ENCODE measurements at places on chromosomes 12 and 14. TPM values are rescaled to one million over a fixed set of nuclear protein-coding genes. Genes with fewer than 3 reads are reported as not detected.

- H3K4me1 ChIP-seq = no peaks in the 10 kb centered on the region
- H3K27me3 ChIP-seq = no peaks in the 10 kb centered on the region
- no peak for DNase-seq
Observed at GRCh38 chr14:96581902-96582301, 79.7 kb downstream of the PAPOLA start.

The CCDC38 gene
- polyA plus RNA-seq = not detected

DNA sequence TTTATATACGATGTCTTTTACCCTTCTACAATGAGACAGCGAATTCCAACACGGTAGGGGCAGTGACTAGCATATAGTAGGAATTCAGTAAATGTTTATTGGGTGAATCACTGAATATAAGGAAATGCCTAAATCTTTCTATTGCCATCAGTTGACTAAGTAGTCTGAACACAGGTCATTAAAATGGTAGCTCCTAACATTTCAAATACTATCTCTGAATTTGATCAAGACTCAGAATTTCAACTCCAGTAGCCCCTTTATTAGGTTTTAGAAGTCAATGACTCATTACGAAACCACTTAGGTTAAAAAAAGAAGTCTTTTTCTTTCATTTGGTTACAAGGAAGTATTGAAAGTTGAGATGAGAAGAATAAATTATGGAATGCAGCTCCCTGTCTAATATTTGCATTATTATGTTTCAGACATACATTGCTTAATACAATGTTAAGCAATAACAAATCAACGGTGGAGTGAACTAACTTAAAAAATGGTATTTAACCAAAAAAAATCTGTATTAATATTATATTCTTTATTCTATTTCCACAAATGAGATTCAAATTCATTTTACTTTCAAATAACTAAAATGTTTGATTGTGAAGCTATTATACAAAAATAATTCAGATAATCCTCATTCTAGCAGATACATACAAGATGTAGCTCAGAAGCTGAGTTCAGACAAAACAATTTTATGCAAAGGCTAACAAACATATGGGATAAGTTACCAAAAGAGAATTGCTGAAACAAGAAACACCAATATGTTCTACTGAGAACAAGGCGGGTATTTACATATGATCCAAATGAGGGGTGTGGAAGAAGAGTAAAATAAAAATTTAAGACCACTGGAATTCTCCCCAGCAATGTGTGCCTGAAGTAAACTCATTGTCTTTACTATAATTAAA lies 302.7 kb downstream of the CEP128 start:
- H3K27ac ChIP-seq = no peak overlapping the region
- H3K4me3 ChIP-seq = no peak overlapping the region
- H3K36me3 ChIP-seq = no peaks in the 10 kb centered on the region

The IFI27 gene
- 446 TPM for polyA plus RNA-seq

The VWF gene
- 125 TPM for polyA plus RNA-seq

GRCh38 chr12:116127859-116128258 lies 149.6 kb downstream of the MED13L start:
- no peak overlapping the region for H3K27ac ChIP-seq
- no peak for DNase-seq
- peaks cover 18% of the 10 kb centered on the region for H3K4me1 ChIP-seq
- no peak overlapping the region for H3K4me3 ChIP-seq

GRCh38 chr12:78167510-78167909 lies 336.8 kb downstream of the NAV3 start:
- H3K4me1 ChIP-seq = no peaks in the 10 kb centered on the region
- DNase-seq = no peak
- no peak overlapping the region for H3K27ac ChIP-seq
- no peaks in the 10 kb centered on the region for H3K36me3 ChIP-seq
- H3K27me3 ChIP-seq = no peaks in the 10 kb centered on the region

The NTF3 gene
- 0.35 TPM for polyA plus RNA-seq

GRCh38 chr12:8681129-8681884 lies 16.5 kb upstream of the RIMKLB start:
- no peaks in the 10 kb centered on the region for H3K27me3 ChIP-seq
- H3K4me1 ChIP-seq = peaks cover 10% of the 10 kb centered on the region
- peak; percentile 30 for DNase-seq
- H3K27ac ChIP-seq = peak overlapping the region; percentile 38

The SDR9C7 gene
- polyA plus RNA-seq = not detected

- H3K4me1 ChIP-seq = peaks cover 4% of the 10 kb centered on the region
- no peak overlapping the region for H3K27ac ChIP-seq
- H3K27me3 ChIP-seq = peaks cover 4% of the 10 kb centered on the region
- no peak for DNase-seq
Observed at GRCh38 chr12:22332202-22332601, 2.3 kb downstream of the ST8SIA1 start.

GRCh38 chr14:51302295-51303030 lies 62.4 kb downstream of the TMX1 start:
- peaks cover 9% of the 10 kb centered on the region for H3K4me1 ChIP-seq
- H3K4me3 ChIP-seq = no peak overlapping the region
- no peak overlapping the region for H3K27ac ChIP-seq
- no peaks in the 10 kb centered on the region for H3K36me3 ChIP-seq
- DNase-seq = no peak
- H3K27me3 ChIP-seq = no peaks in the 10 kb centered on the region

The IL26 gene
- polyA plus RNA-seq = not detected

- H3K4me1 ChIP-seq = peaks cover 8% of the 10 kb centered on the region
- H3K27me3 ChIP-seq = no peaks in the 10 kb centered on the region
- peak overlapping the region; percentile 28 for H3K27ac ChIP-seq
Observed at GRCh38 chr14:95233702-95234241, 76.4 kb upstream of the DICER1 start.

GRCh38 chr12:99611599-99611998 lies 36.0 kb upstream of the GARIN6 start:
- no peaks in the 10 kb centered on the region for H3K27me3 ChIP-seq
- no peaks in the 10 kb centered on the region for H3K36me3 ChIP-seq
- no peak overlapping the region for H3K27ac ChIP-seq
- H3K4me1 ChIP-seq = no peaks in the 10 kb centered on the region
- no peak overlapping the region for H3K4me3 ChIP-seq

DNA sequence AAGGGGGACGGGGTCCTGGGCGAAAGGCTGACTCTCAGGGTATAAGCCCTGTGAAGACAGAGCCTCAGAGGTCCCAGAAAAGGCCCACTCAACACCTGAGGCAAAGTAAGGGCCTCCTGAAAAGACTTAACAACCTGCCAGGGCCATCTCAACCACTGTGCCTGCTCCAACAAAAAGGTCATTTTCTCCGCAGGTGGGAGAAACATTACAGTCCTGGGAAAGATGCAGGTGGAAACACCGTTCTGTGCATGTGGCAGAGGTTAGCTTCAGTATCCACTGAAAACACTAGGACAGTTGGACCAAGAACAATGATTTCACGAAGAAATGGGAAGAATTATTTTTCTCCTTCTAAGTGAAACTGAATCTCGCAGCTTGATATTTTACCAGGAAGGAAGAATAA lies 50.9 kb downstream of the CCDC88C start:
- H3K4me1 ChIP-seq = peaks cover 30% of the 10 kb centered on the region
- no peak overlapping the region for H3K4me3 ChIP-seq
- no peaks in the 10 kb centered on the region for H3K36me3 ChIP-seq
- no peak overlapping the region for H3K27ac ChIP-seq

The NKX2-1 gene
- polyA plus RNA-seq = not detected

The ERC1 gene
- 13.5 TPM for polyA plus RNA-seq

The CLEC1B gene
- polyA plus RNA-seq = not detected

- H3K4me3 ChIP-seq = no peak overlapping the region
- no peak overlapping the region for H3K27ac ChIP-seq
- peaks cover 44% of the 10 kb centered on the region for H3K4me1 ChIP-seq
- H3K27me3 ChIP-seq = no peaks in the 10 kb centered on the region
Observed at GRCh38 chr12:112103758-112104503, 4.7 kb downstream of the NAA25 start.

The CHGA gene
- 0.07 TPM for polyA plus RNA-seq

DNA sequence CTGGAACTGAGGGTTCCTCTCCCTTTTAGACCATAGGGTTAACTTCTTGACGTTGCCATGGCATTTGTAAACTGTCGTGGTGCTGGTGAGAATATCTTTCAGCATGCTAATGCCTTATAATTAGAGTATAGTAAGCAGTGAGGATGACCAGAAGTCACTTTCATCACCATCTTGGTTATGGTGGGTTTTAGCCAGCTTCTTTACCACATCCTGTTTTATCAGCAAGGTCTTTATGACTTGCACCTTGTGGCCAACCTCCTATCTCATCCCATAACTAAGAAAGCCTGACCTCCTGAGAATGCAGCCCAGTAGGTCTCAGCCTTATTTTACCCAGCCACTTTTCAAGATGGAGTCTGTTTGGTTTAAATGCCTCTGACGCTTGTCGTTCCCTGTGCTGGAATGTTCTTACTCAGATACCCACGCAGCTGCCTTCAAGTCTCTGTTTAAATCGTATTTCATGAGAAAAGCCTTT lies 44.2 kb downstream of the BBS10 start:
- H3K27ac ChIP-seq = no peak overlapping the region
- no peak overlapping the region for H3K4me3 ChIP-seq
- no peaks in the 10 kb centered on the region for H3K4me1 ChIP-seq
- DNase-seq = no peak
- H3K27me3 ChIP-seq = no peaks in the 10 kb centered on the region

DNA sequence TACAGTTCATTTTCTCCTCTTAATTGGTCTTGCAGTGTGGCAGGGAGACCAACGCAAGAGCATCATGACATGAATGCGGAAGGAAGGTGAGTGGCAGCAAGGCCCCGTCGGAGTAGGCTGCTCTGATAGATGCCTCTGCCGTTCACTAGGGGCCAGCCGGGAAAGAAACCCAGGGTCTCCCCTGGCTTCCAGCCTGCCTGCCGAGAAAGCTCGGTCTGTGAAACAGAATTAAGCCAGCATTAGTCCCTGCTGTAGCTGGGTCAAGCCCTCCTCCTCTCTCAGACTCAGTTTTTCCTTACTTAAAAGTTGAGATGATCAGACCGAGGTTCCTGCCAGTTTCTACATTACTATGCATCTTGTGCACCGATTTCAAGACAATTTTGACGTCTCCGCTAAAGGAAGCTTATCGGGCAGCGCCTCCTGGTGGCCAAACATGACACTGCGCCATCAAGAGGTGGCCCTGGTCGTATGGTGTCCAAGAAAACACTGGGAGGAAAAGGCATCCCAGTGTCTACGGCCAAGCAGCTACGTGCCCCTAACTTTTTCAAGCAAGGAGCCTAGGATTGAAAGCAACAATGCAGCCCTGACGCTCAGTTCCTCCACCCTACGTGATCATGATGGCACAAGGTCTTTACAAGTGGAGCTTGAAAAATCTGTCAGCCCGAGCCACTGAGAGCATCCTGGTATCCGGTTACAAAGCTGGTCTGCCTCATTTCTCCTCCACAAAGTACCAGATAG lies 131.6 kb downstream of the KSR2 start:
- peak; percentile 84 for DNase-seq
- peaks cover 5% of the 10 kb centered on the region for H3K27me3 ChIP-seq
- no peak overlapping the region for H3K27ac ChIP-seq
- no peaks in the 10 kb centered on the region for H3K36me3 ChIP-seq

DNA sequence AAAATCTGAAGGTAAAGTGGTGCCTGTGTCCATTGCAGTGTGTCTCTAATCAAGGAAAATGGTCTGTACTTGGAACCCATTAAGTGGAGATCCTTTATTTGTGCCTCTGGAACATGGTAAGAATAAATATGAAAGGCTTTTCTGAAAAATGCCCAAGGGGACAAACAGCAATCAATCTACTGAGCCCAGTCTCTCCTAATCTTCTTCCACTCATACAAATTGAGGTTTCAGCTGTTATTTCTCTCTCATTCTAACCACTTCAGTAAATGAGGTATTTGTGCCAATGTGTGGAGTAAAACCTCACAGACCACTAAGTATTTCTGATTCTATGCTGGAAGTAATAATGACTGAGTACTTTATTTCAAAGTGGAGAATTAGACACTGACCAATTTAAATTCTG lies 82.3 kb upstream of the ST8SIA1 start:
- no peaks in the 10 kb centered on the region for H3K36me3 ChIP-seq
- DNase-seq = no peak
- H3K27ac ChIP-seq = no peak overlapping the region
- H3K27me3 ChIP-seq = no peaks in the 10 kb centered on the region

DNA sequence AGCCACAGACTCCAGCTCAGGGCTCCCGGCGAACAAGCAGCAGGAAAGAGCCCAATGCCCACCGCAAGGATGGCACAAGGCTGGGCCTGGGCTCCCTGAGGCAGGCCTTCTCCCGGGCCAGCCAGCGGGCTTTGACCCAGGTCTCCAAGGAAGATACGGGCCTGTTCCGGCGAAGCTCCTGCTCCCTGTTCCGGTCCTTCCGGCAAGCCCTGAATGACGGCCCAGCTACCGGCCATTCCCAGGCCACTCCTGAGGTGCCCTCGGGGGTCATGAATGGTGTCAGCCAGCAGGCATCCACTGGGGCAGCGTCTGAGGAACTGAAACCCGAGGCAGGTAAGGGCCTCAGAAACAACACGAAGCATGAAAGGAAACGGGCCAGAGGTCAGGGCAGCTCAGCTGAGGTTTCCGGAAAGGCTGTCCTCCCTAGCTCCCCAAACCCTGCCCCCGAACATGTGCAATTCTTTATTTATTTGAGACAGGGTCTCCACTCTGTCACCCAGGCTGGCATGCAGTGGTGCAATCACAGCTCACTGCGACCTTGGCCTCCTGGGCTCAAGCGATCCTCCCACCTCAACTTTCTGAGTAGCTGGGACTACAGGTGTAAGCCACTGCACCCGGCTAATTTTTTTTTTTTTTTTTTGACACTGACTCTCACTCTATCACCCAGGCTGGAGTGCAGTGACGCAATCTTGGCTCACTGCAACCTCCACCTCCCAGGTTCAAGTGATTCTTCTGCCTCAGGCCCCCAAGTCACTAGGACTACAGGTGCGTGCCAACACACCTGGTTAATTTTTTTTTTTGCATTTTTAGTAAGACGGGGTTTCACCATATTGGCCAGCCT lies 6.0 kb downstream of the EXOC3L4 start:
- H3K36me3 ChIP-seq = no peaks in the 10 kb centered on the region
- no peak overlapping the region for H3K4me3 ChIP-seq
- H3K27ac ChIP-seq = no peak overlapping the region

The ZFYVE1 gene
- 5.2 TPM for polyA plus RNA-seq

DNA sequence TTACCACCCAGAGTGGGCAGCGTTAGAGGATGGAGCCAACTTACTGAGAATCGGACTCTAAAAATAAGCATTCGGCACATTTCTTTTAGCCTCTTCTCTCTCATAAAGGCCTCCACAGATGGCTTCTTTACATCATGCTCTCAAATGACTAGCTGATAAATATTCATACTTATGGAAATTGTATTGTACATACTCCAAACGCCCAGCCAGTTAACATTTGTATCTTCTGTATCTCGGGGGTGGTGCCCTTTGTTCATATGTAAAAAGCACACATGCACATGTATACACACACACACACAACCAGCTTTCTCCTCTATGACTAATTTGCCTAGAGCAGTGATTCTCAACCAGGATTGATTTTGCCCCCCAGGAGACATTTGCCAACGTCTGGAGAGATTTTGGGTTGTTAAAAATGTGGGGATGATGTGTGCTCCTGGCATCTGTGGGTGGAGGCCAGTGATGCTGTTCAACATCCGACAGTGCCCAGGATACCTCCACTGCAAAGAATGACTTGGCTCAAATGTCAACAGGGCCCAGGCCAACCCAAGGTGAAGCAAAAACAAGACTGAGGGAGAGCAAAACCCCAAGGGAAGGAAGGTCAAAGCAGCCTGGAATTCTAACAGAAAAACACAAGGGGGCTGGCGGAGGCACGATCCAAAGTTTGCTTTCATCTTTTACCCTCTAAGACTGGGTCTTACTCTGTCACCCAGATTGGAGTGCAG lies 15.2 kb upstream of the CDK2AP1 start:
- no peak for DNase-seq
- H3K4me1 ChIP-seq = no peaks in the 10 kb centered on the region
- no peak overlapping the region for H3K4me3 ChIP-seq
- peaks cover 23% of the 10 kb centered on the region for H3K36me3 ChIP-seq
- H3K27me3 ChIP-seq = no peaks in the 10 kb centered on the region
- H3K27ac ChIP-seq = no peak overlapping the region

The BCL11B gene
- polyA plus RNA-seq = 0.04 TPM

The OLR1 gene
- polyA plus RNA-seq = 0.38 TPM

The DNAI7 gene
- 0.23 TPM for polyA plus RNA-seq

Measured in heart left ventricle (tissue), 16 donors.